Activated naive CD8-positive, alpha-beta T cell treated with anti-CD3 and anti-CD28 coated beads, Interleukin-2, amount 10 ng/mL, durations not matched to agents 7 days and 5 days (primary cell): ENCODE measurements at places on chromosomes 5 and 9. TPM values are rescaled to one million over a fixed set of nuclear protein-coding genes. Genes with fewer than 3 reads are reported as not detected.

Gene GTF3C4
- total RNA-seq: 11.7 TPM

Gene CER1
- not detected for total RNA-seq

DNA sequence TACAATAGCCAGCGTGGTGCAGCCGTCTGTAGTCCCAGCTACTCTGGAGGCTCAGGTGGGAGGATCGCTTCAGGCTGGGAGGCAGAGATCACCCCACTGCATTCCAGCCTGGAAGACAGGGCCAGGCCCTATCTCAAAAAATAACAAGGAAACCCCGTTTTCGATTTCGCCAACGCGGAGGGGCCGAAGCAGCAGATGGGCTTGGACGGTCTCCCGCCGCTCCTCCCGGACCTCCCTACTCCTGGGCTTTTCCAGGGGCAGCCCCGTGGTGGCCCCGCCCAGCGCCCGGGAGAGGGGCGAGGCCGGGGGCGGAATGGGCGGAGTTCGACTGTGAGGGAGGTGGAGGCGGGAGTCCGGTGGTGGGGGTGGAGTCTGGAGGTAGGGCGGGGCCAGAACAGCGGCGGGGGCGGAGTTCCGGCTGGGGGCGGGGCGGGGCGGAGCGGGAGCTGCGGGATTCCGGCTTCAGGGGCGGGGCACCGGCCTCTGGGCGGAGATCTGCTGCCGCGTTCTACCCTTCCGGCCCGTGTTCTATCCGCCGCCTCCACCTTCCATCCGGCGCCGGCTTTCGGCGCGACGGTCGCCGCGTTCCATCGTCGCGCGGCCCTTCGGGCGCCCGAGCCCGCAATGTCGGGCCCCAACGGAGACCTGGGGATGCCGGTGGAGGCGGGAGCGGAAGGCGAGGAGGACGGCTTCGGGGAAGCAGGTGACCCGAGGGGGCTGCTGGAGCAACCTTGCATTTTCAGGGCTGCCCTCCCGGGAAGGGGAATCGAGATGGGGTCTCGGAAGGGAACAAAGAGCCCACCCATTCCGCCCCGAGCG, at the start of gene BBLN:
TSS of gene BBLN (plus strand) at position 482 of the 819 bp plus-strand sequence. CDS start at position 625, 143 bp downstream.
- H3K4me1 ChIP-seq: peaks cover 15% of the 10 kb centered on the region
- no peaks in the 10 kb centered on the region for H3K27me3 ChIP-seq
- H3K36me3 ChIP-seq: peaks cover 4% of the 10 kb centered on the region

- DNase-seq: no peak
- H3K27ac ChIP-seq: no peak overlapping the region
- no peaks in the 10 kb centered on the region for H3K36me3 ChIP-seq
- H3K4me1 ChIP-seq: peaks cover 37% of the 10 kb centered on the region
- no peak overlapping the region for H3K4me3 ChIP-seq
Observed at GRCh38 chr5:68428231-68428811, 212.8 kb downstream of the PIK3R1 start.

DNA sequence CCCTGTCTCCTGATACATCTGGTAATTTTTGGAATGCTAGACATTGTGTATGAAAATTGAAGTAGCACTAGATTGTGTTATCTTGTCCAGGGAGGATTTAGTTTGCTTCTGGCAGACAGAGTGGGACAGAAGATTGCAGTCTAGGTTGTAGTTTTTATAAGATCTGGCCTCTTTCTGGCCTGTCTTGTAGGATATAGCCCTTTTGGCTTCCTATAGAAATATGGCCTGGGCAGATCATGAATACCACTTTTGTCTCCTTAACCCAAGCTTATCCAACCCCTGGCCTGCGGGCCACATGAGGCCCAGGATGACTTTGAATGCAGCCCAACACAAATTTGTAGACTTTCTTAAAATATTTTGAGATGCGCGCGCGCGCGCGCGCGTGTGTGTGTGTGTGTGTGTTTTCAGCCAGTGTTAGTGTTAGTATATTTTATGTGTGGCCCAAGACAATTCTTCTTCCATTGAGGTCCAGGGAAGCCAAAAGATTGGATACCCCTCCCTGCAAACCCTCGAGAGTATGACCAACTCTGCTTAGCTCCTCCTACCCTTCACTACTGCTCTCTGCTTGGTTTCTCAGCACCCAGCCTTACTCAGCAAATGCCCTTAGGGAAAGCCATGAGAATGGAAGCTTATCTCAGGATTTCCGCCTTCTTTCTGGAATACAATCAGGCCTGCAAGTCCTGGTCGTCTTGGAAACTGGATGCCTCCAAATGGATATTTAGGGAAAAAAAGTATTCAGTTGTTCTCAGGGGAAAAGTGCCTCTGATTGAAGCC, 26.5 kb downstream of the ANKRD33B start:
- peaks cover 14% of the 10 kb centered on the region for H3K36me3 ChIP-seq
- H3K4me1 ChIP-seq: peaks cover 15% of the 10 kb centered on the region
- no peak overlapping the region for H3K4me3 ChIP-seq
